ENCODE measurements at places on chromosomes 4 and X.

GRCh38 chrX:129139837-129140598 lies 383.3 kb downstream of the SMARCA1 start:
- no peak for DNase-seq

DNA sequence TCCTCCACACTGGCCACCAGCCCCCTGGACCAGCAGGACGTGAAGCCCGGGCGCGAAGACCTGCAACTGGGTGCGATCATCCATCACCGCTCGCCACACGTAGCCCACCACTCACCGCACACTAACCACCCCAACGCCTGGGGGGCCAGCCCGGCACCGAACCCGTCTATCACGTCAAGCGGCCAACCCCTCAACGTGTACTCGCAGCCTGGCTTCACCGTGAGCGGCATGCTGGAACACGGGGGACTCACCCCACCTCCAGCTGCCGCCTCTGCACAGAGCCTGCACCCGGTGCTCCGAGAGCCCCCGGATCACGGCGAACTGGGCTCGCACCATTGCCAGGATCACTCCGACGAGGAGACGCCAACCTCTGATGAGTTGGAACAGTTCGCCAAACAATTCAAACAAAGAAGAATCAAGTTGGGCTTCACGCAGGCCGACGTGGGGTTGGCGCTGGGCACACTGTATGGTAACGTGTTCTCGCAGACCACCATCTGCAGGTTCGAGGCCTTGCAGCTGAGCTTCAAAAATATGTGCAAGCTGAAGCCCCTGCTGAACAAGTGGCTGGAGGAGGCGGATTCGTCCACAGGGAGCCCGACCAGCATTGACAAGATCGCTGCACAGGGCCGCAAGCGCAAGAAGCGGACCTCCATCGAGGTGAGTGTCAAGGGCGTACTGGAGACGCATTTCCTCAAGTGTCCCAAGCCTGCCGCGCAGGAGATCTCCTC lies 600 bp downstream of the POU3F4 start:
- no peak for DNase-seq

- no peak for DNase-seq
These were observed 51.7 kb upstream of the GPM6B start for GRCh38 chrX:13868591-13868990.

DNA sequence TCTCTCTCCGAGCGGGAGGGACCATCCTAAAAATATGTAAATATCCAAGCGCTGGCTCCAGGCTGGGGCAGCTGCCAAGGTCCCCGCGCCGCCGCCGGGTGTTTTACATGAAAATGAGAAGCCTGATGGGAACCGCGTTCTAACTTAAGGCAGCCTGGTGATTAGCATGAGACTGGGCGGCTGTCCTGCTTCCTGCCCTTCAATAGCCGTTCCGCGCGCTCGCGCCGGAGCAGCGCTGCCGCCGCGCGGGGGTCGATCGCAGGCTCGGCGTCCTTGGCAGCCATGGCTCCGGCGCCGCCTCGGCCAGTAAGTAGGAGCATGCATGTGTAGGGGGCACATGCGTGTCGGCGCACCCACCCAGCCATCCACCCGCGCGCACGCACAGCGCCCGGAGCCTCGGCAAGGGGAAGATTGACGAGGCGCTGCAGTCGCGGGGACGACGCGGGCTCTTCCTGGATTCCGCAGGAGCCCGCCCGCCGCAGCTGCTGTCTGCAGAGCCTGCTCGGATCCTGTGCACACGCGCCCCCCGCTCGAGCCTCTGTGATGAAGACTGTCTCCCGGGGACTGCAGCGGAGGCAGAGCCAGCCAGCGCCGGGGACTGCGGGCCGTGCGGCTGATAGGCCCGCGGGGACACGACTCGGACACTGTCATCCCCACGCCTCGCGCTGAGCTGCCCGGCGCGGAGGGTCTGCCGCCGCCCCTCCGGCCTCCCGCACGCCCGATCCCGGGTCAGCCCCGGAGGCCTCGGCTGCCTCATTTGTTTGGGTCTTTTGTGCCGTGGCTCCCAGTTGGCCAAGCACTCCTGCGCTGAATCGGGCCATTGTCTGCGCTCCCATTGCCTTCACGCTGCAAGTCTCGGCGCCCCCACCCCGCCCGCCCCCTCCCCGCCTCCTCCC lies 734 bp downstream of the STOX2 start:
- DNase-seq, result no peak

- no peak for DNase-seq
These were observed 11.2 kb upstream of the C1QTNF7 start for GRCh38 chr4:15416357-15417232.

DNA sequence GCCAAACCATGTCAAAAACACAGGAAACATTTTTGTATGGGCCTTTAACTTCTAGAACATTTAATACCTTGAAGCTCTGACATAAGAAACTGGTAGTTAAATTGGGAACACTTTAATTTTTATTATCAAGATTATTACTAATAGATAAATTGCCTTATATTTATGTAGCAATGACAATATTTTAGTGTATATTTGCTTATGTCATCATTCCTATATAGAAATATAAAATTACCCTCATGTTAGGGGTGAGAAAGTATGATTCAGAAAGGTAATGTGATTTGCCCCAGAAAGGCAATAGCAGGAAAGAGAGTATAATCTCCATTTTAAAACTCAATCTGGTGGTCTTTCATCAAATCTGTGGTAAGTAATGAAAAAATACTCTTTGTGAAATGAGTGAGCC lies 147.4 kb downstream of the IL15 start:
- DNase-seq, result no peak

GRCh38 chr4:77040854-77041725 lies 34.7 kb downstream of the CCNI start:
- DNase-seq, result no peak

DNA sequence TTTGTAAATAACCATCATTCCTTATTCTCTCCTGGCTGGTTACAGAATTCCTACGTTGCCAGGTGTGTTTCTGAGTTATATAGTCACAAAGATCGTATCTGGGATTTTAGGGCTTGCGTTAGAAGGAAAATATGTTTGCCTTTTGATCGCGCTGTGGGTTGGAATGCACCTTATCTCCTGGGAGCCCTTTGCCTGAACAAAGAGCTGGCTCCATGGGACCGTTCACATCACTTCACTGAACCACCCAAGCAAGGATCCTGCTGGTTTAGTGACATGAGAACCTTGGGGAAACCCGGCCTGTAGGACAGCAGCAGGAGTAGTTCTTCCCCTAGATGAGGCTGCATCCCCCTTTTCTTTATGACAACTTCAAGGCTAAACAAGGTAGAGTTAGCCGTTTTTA lies 51.6 kb downstream of the RS1 start:
- DNase-seq, result no peak

GRCh38 chrX:136496186-136496763 lies 1.1 kb upstream of the HTATSF1 start:
- no peak for DNase-seq

- no peak for DNase-seq
These were observed 269.3 kb downstream of the DHX15 start for GRCh38 chr4:24315056-24315455.

DNA sequence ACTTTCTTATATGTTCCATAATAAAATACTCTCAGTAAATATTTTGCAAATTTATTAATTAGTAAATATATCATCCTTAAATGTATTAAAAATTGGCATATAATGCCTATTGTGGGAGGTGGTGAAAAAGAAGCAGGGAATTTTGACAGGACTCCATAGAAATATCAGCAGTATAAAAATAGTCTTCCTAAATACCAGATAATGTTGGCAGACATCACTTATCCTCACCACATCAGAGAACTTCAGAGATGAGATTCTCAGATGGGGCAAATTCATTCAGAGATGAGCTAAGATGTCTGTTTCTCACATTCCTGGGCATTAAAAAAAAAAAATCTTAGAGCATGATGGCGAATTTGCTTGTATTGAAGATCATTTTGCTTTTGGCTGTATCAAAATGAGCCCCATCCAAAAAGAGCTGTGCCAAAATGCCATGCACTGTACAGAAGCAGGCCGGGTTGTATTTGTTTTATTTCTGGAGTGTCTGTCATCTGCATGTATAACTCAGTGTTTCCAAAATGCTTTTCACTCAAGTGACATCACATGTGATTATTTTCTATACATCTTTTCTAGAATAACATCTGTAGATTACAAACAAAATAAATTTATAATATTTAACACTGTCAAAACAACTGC lies 41.7 kb downstream of the ATP8A1 start:
- DNase-seq, result no peak

DNA sequence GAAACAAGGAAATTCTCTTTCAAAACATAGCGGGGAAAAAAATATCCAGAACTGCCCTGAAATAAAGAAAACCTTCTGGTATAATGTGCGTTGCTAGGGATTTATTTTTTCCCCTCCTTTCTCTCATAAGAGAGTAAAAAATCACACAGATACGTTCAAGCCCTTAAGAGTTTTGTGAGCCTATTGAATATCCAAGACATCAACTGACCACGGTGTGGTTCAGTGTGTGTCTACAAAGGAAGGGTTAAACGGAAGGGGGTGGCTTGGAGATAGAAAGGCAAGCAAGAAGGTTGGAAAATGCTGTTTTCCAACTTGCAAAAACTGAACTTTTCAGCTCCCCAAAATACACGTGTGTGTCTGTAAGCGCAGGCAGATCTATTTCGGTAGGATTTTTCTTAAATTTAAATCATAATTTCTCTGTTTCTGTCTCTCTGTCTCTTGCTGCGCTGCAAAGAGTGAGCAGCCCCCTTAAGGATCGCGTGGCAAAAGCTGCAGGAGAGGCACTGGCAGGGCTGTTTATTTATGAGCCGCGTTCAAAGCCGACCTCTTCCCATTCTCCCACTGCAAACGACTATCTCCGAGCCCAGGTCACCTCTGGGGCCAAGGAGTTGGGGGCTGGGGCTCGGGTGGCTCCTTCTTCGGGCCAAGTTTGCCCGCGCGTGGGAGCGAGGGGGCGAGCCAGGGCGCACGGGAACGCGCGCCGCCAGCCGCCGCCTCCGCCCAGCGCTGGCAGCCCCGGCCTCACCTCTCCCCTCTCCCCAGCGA lies 492 bp upstream of the SLIT2 start:
- DNase-seq, result no peak
